ENCODE measurements at places on chromosomes 5 and 9.

DNA sequence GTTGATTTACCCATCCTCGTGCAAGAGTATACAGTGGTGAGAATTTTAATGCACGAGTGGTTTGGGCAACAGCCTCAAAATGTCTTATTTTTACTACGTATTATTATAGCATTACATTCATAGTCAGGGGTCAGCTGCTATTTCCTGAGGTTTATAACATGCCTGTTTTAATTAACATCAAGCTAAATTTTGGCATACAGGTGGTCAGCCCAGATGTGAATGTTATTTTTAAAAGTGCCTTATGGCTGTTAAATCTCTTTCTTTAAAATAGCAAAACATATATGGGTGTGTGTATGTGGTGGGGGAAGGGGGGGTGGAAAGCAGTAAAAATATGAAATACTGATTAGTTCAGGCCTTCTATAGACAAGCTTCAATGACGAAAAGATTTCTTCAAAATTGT is 424.5 kb upstream of the CLINT1 start:
- DNase-seq = no peak

- DNase-seq = no peak
Observed at GRCh38 chr5:32542216-32543059, 42.9 kb upstream of the SUB1 start.

- DNase-seq = no peak
Observed at GRCh38 chr9:6214434-6214833, 1.2 kb upstream of the IL33 start.

DNA sequence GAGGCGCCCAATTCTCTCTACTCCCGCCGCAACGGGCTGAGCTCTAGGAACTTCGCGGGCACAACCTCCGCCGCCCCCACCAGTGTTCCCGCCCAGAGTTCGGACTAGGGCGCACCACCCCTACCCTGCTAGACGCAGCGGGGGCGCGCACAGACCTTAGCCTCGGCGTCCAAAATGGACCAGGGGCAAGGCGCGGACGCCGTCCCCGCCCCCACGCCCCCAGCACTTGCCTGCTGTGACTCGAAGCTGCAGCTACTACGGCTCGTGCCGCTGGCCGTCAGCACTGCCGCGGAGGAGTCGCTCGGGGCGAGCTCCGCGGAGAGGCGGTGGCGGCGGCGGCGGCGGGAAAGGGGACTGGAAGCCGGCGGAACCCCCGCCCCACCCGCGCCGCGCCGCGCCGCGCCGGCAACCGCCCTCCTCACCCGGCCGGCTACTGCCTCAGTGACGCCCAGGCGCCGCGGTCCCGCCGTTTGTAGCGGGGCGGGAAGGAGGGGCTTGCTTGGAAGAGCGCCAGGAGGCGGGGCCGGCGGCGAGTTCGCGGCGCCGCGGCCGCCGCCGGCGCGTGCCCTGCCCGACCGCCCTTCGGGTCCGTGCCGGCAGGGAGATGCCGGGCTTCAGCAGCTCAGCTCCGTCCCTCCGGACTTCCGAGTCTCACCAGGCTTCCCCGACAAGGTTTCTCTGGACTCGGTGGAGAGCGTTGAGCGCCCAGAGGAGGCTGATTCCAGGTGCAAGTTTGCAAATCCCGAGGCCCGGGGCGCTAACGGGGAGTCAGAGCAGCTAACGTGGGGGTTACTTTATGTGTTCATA is 4.5 kb downstream of the ELAVL2 start:
- DNase-seq = no peak

DNA sequence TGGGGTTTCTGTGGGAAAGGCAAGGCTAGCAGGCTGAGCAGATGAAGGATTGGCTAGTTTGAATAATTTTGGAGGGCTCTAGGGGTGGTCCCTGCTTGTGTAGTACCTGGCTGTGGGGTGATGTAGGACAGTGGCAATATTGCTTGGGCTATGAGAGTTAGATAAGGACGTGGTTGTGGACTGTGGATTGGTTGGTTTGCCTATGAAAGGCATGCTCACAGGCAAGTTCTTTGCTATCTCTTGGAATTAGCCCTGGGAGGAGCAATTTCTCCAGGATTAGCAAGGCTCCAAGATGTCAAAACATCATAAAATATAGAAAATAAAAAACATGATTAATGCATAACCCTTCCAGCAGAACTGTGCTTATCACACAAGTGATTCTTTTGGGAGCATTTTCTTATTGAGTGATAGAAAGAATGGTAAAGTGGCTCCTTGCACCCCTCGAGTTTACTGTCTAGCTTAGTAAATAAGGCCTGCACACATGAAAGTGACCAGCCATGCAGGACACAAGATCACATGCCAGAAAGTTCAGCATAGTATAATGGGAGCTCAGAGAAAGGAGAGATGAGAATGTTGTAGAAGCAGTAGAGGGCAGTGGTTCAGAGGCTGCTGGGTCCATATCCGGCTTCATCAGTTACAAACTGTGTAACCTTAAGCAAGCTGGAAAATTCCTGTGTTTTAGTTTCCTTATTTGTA is 13.8 kb downstream of the AOPEP start:
- DNase-seq = no peak

GRCh38 chr5:142006363-142007236 is 6.2 kb downstream of the GNPDA1 start:
- no peak for DNase-seq

DNA sequence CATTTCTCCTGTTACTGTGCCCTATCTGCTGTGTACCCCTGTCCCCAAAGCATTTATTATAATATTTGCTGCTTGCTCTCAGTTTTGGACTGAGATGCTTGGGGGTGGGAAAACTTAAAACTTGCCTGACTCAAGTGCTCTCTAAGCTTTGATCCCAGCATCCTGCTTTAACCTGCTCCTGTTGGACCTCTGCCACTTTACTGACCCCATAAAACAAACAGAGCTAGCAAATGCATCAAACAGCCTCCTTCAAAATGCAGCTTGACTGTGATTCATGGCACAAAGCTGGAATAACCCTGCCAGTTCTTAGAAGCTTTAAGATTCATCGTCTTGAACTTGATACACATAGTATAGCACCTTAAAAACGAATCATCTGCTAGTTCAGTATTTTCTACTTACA is 212.5 kb downstream of the DEPDC1B start:
- no peak for DNase-seq

DNA sequence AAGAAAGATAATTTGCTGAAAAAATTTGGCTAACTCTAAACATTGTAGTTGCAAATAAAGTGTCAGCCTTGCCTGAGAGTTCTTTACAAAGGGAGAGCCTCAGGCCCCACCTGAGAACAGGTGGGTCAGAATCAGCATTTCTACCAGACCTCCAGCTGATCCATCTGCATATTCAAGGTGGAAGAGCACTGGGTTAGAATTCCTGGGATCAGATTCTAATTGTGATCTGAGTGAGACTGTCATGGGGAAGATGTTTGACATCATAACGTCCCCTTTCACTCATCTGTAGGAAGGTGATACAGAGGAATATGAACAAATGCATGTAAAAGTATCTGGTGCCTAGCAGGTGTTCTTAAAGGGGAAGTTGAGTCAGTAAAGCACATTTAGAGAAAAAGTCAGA is 54.6 kb downstream of the FBXL7 start:
- DNase-seq = no peak

GRCh38 chr5:151589878-151590570 is 1.1 kb downstream of the FAT2 start:
- no peak for DNase-seq

Data from naive B cell (primary cell).